ENCODE measurements at places on chromosomes 7 and 10. TPM values are rescaled to one million over a fixed set of nuclear protein-coding genes. Genes with fewer than 3 reads are reported as not detected.

The SFR1 gene
- 10.8 TPM for total RNA-seq

The ELN gene
- total RNA-seq: 0.39 TPM

The TPST1 gene
- total RNA-seq: 6.8 TPM

The C10orf120 gene
- total RNA-seq: not detected

The CCL24 gene
- total RNA-seq: not detected

All from placental epithelial cell (primary cell).